ENCODE measurements at places on chromosomes 16 and 17.

DNA sequence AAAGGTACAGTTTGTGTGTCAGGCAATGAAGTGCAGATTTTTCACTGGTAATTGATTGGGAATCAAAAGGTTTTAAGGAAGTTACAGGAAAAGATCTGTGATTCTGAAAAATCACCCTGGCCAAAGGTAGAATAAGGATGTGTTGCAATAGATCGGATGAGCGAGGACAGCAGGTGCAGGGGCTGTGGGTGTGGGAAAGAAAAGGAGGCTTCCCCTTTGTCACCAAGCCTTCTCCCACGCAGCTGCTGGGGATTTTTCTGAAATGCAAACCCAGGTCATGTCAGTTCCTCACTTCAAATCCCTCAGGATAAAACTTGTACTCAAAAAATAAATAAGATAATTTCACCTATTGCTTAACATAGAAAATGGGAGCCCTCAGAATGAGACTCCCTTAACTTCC lies 47.9 kb upstream of the ARHGAP17 start:
- DNase-seq, result no peak

DNA sequence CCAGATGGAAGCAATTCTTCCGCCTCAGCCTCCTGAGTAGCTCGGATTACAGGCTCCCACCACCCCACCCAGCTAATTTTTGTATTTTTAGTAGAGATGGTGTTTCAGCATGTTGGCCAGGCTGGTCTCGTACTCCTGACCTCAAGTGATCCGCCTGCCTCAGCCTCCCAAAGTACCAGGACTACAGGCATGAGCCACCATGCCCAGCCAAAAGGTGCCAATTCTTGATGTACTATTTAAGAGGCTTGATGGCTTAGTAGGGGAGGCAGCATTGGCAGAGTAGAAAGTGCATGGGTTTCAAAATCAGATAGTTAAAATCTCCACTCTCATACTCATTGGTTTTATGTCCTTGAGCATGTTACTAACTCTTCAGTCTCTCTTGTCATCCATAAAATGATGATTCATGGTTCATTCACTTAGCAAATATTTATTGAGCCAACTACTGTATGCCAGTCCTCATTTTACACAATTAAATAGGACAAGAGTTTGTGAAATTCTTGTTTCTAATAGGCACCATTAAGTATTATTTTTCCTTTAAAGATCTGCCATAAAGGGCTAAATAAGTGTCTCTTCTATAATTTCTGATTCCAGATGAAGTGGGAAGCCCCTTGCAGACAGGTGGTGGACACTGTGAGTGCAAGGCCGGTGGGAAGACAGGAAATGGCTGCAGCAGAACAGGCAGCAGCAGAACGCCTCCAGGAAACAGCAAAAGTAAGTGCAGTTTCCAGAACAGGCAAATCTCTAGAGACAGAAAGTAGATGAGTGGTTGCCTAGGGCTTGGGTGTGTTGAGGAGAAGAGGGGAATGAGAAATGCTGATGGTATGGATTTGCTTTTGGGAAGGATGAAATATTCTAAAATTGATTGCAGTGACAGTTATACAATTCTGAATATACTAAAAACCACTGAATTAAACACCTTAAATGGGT lies 8.2 kb upstream of the RPL27 start:
- no peak for DNase-seq

GRCh38 chr16:82732461-82732860 lies 105.7 kb downstream of the CDH13 start:
- no peak for DNase-seq

- DNase-seq, result no peak
Observed at GRCh38 chr17:81015136-81015535, 19.8 kb upstream of the BAIAP2 start.

DNA sequence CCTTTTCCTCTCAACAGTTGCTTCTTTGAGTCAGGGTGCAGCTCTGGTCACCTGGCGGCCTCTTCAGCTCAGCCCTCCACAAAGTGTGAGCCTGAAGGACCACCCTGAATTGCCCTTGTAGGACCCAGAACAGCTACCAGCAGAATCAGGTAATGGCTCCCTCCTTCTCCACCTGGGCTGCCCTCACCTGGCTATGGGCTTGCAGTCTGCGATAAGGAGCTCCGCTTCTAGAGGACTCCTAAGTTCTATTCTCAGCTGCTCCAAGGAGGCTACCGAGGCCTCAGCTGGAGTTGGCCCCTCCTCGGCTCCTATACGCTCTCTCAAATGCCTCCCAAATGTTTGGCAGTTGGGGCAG lies 13.4 kb downstream of the SMIM5 start:
- DNase-seq, result no peak

GRCh38 chr17:50363217-50364060 lies 9.5 kb downstream of the MRPL27 start:
- DNase-seq, result no peak

GRCh38 chr17:15981646-15982580 lies 17.6 kb downstream of the ZSWIM7 start:
- DNase-seq, result no peak

- peak; percentile 23 for DNase-seq
Observed at GRCh38 chr16:610513-611381, 20.0 kb upstream of the WFIKKN1 start.

DNA sequence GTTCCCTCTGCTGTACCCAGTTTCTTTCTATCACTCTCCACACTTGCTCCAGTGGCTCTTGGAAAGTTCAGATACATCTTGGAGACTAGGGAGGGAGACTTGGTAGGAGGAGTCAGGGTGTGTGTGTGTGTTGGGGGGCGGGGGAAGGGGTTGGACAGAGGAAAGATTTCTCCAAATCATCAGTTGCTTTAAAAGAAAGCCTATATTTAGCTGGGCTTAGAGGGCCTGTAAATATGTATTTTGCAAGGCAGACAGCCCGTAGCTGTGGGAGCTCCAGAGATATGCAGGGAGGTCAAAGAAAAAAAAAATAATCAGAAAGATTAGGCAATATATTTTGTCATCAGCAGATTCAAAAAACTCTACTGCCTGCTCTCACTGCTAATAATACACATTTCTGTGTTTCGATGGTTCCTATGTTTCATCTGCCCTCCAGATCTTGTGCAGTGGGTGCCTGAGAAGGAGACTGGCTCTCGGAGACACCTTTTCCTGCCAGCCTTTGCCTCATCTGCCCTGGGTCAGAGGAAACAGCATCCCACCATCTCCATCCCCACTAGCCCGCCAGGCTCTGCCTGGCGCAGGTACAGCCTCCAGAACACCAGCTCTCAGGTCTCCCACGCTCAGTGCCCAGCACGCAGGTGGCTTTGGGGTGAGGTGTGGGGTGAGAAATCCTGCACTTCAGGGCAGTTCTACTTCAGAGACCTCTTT lies 4.8 kb upstream of the PPP1R9B start:
- no peak for DNase-seq

- DNase-seq, result no peak
Observed at GRCh38 chr16:85431431-85432124, 181.5 kb upstream of the GSE1 start.

- no peak for DNase-seq
Observed at GRCh38 chr16:16138034-16138635, 85.2 kb downstream of the ABCC6 start.

DNA sequence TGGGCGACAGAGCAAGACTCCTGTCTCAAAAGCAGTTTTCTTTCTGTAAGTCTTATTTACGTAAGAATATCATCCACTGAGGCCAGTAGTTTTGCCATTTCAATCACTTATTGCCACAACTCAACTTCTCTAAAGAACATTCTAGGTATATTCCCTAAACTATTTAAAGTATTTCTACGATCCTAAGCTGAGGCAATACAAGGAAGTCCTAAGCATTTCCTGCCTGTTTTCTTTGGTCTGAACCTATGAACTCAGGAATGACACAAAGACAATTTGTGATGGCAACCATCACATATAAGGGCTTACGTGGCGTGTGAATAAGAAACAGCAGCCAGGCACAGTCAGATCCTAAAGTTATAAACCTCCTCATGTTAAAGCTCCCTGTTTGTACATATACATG lies 14.2 kb downstream of the USP36 start:
- DNase-seq, result no peak

DNA sequence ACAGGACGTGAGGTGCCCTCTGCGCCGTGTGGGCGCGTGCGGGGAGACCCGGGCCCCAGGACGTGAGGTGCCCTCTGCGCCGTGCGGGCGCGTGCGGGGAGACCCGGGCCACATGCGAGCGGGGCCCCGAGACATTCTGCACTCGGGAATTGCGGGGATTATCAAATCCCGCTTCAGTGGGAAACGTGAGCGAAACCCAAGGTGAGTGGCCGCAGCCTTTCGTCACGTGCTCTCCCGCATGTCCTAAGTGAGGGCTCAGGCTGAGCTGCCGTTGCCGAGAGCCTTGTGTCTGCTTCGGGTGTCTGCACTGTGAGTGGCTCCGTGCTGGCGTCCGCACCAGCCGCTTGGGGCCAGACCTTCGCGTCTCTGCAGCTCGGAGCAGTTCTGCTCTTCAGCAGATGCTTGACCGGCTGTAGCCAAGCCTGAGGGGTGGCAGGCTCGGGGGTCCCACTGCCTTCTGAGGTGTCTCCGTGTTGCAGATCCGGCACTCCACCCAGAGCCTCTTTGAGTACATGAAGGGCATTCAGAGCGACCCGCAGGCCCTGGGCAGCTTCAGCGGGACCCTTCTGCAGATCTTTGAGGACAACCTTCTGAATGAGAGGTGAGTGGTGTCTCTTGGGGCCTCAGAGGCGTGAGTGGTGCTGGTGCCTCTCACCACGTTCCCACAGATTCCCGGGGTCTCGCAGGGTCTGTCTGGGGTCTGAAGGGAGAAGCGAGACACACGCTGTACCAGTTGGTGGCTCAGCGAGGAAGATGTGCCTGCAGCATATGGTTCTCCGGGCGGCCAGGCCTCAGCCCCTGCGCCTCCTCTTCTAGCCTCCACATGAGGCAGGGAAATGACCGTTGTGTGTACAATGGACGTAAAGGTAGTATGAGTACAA lies 90.5 kb upstream of the ZNF750 start:
- DNase-seq, result no peak

DNA sequence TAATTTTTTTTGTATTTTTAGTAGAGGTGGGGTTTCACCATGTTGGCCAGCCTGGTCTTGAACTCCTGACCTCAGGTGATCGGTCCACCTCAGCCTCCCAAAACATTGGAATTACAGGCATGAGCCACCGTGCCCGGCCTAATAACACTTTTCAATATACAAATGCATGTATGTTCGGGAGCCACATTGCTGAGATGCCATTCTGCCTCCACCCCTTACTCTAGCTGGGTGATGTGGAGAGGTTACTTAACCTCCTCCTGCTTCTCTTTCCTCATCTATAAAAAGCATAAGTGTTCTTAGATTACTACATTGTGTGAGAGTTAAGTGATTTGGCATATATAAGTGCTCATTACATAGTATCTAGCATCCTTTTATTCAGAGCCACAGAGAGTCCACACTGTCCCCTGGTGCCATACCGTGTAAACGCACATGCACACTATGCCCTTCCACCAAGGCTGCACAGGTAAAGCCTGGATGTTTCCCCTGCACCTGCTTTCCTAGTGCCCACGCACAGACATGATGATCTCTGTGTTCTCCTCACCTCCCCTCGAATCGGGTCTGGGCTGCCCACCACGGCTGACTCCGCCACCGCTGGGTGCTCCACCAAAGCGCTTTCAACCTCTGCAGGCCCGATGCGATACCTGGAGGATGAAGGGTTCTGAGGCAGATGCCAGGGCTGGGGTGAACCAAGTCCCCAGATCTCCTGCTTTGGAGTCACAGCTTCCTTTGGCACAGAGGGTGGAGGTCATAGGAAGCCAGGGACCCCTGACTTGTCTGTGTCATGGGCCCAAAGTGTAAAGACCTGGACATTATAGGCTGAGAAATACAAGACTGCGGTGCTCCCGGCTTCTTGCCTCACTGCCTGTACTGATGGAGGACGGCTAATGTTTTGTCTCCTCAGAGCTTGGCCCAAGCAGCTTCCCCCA lies 49.0 kb upstream of the ACSM2B start:
- DNase-seq, result no peak

DNA sequence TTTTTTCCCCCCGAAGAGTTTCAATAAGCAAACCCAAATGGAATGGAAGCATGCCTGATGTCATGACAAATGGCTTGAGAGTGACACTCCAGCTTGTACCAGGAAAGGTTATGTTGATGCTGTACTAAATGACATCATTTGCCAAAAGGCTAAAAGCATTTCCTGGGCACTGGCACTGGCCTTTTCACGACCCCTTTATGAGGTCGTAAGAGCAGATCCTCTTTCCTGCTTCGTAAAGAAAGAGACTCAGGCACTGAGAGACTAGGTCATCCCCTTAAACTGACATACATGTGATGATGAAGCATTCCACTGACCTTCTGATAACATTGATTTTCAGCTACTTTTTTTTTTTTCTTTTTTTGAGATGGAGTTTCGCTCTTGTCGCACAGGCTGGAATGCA lies 30.5 kb downstream of the CEP295NL start:
- no peak for DNase-seq

DNA sequence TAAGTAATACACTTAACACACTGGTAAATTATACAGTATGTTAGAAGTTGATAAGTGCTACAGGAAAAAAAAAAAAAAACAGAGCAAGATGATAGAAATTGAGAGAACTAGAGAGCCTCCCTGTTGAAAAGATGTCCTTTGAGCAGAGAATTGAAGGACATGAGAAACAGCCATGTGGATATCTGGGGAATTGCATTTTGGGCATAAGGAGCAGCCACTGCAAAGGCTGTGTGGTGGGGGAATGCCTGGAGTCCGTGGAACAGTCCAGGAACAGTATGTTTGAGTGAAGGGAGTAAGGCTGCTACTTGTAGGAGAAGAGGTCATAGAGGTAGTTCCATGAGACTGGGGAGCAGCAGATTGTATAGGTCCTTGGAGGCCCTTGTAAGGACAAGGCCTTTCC lies 178.4 kb downstream of the FTO start:
- no peak for DNase-seq

GRCh38 chr17:14746822-14747602 lies 446.1 kb downstream of the HS3ST3B1 start:
- no peak for DNase-seq

DNA sequence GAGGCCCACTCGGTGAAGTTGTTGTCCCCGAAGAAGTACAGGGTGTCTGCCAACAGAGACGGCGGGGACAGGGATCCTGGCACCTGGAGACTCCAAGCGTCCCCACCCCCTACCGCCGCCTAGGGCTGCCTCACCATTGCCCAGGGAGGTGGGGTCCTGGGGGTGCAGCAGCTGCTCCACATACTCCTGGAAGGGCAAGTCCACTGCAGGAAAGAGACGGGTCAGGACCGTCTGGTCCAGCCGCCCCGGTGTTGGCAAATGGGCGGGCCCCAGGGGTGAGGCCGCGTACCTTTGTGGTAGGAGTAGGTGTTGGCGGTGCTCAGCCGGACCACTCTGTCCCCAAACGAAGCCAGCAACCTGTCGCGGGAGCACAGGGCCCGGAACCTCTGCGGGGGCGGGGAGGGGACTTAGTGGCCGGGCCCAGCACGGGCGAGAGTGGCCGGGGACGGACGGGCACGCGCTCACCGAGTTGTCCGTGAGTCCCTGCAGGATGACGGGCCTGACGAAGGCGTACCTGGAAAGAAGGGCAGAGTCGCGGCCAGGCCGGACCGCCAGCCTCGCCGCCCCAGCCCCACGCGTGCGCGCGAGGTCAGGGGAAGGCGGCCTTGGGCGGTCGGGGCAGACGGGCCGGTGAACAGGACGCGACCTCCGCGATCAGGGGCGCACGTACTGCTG lies 601 bp downstream of the JMJD8 start:
- DNase-seq, result no peak

- DNase-seq, result no peak
Observed at GRCh38 chr17:37742116-37742761, 2.6 kb downstream of the HNF1B start.

- no peak for DNase-seq
Observed at GRCh38 chr17:51050291-51051033, 70.2 kb downstream of the SPAG9 start.

Data from T-helper 2 cell (primary cell).